ENCODE measurements at places on chromosomes 6 and 20. TPM values are rescaled to one million over a fixed set of nuclear protein-coding genes. Genes with fewer than 3 reads are reported as not detected.

HLA-G gene
- total RNA-seq, result 0.23 TPM

TPBG gene
- total RNA-seq, result 10.0 TPM

CPXM1 gene
- total RNA-seq, result 29.1 TPM

SLC4A11 gene
- 0.40 TPM for total RNA-seq

SRSF12 gene
- total RNA-seq, result 4.0 TPM

SH3BGRL2 gene
- total RNA-seq, result 38.5 TPM

TNFRSF6B gene
- total RNA-seq, result 1.6 TPM

CST7 gene
- 5.0 TPM for total RNA-seq

CDH22 gene
- 0.25 TPM for total RNA-seq

PLCB4 gene
- 8.3 TPM for total RNA-seq

DNA sequence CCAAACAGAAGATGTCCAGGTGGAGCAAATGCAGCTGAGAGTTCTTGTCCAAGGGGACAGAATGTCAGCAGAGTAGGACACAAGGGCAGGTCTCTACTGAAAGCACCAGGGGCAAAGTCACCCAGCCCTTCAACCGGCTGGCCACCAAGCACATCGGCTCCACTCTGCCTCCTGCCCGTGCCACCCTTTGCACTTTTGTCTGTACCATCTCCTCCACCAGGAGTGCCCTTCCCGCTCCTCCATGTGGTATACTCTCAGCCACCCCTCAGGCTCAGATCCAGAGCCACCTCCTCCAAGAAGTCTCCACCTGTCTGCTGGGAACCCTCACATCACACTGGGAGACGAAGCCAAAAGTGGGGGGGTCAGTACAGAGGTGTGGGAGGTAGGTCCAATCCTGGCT, 4.1 kb upstream of the HSPA12B start:
- no peak for DNase-seq
- H3K4me1 ChIP-seq, result peaks cover 22% of the 10 kb centered on the region
- no peak overlapping the region for H3K4me3 ChIP-seq
- H3K27ac ChIP-seq, result peak overlapping the region; percentile 64
- H3K36me3 ChIP-seq, result no peaks in the 10 kb centered on the region

DNA sequence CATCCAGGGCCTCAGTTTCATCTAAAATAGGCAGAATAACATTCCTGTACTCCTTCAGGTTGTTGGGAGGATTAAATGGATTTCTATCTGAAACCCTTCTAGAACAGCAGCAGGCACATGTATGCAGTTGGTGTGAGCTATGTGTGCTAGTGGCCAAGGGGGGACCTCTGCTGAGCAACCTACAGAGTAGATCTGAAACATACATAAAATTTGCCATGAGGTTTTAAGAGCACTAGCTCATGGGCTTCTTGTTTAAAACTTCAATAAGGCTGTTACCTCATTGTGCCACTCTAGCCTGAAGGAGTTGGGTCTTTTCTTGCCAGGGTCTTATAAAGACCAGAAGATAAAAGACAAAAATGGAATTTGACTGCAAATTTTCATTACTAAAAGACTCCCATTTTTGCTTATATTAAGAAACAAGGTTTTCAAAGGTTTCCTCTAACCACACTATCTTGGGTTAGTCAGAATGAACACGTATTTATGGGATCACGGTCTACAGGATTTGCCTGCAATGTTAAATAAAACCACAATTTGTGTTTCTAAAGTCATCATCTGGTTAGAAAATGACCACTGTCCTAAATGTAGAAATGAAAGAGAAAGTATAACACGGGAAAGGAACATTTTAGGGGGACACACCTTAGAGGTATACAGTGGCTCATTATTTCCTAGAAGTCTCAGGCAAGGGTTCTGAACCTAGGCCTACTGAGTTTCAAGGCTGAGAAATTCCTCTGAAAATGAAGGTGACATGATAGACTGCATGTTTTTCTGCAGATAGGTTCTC, 144.9 kb upstream of the OLIG3 start:
- no peaks in the 10 kb centered on the region for H3K4me1 ChIP-seq
- no peak for DNase-seq
- H3K4me3 ChIP-seq, result no peak overlapping the region
- no peaks in the 10 kb centered on the region for H3K36me3 ChIP-seq
- H3K27me3 ChIP-seq, result no peaks in the 10 kb centered on the region
- H3K27ac ChIP-seq, result no peak overlapping the region

GRCh38 chr6:99333068-99333467, 16.4 kb downstream of the FAXC start:
- H3K36me3 ChIP-seq, result no peaks in the 10 kb centered on the region
- H3K4me1 ChIP-seq, result no peaks in the 10 kb centered on the region
- no peak for DNase-seq
- H3K27ac ChIP-seq, result no peak overlapping the region
- no peak overlapping the region for H3K4me3 ChIP-seq
- no peaks in the 10 kb centered on the region for H3K27me3 ChIP-seq

DNA sequence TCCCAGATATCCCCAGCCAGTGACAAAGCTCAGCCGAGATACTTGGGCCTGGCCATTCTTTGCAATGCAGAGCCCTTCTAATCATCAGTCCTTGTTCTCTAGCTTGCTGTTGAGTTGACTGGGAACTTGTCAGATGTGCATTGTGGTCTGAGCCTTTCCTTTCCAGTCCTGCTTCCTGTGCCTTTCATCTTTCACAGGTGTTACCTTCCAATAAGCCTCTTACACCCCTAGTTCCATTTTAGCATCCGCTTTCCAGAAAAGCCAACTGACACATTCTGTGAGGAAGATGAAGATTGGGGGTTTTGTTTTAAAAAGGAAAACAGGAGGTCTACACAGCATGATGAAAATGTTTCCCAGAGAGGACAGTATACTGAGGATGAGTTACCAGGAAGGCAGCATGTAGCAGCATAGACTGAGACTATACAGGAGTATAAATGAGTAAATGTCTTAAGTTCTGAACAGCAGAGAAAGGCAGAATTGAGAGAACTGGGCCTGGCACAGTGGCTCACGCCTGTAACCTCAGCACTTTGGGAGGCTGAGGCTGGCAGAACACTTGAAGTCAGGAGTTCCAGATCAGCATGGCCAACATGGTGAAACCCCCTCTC, 5.6 kb upstream of the CEP85L start:
- no peaks in the 10 kb centered on the region for H3K36me3 ChIP-seq
- no peak for DNase-seq
- no peaks in the 10 kb centered on the region for H3K4me1 ChIP-seq
- H3K4me3 ChIP-seq, result no peak overlapping the region

DNA sequence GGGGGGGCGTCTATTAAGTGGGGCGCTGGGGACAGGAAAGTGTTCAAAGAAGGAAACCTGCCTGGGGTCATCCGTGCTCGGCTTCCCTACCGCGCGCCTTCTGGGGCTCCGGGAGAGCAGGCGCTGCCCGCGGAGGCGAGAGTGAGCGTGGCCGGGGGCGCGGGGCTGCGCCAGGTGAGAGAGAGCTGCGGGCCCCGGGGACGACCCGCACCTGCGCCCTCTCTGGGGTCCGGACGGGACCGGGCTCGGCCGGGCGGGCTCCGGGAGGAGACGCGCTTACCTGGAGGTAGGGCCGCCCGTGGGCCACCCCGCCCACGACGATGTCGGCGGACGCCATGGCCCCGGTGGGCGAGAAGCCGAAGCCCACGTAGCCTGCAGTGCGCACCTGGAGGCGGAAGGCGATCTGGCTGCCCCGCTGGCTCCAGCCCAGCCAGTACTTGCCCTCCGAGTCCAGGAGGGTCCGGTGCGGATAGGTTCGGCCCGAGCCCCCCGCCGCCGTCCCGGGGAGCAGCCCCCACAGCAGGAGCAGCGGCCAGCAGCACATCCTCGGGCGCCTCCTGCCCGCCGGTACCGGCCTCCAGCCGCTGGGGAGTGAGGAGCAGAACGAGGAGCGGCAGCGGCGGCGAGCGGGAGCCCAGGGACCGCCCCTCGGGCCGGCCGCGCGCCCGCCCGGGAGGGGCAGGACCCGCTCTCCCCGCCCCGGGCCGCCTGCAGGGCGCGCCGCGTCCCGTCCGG, at the start of gene MOXD1:
MOXD1 (minus strand) TSS at position 593 of the 735 bp plus-strand sequence; CDS start at position 544, 49 bp downstream.
- DNase-seq, result peak; percentile 86
- peaks cover 15% of the 10 kb centered on the region for H3K27me3 ChIP-seq
- peak within 1 kb of the TSS; percentile 63 for H3K4me3 ChIP-seq
- H3K36me3 ChIP-seq, result no peaks in the 10 kb centered on the region
- H3K4me1 ChIP-seq, result peaks cover 17% of the 10 kb centered on the region
- H3K27ac ChIP-seq, result peak within 1 kb of the TSS; percentile 26

- H3K36me3 ChIP-seq, result no peaks in the 10 kb centered on the region
- no peaks in the 10 kb centered on the region for H3K27me3 ChIP-seq
- no peak for DNase-seq
- H3K4me3 ChIP-seq, result no peak overlapping the region
- no peak overlapping the region for H3K27ac ChIP-seq
- H3K4me1 ChIP-seq, result peaks cover 6% of the 10 kb centered on the region
These were observed 58.1 kb upstream of the ESR1 start for GRCh38 chr6:151749341-151749740.

DNA sequence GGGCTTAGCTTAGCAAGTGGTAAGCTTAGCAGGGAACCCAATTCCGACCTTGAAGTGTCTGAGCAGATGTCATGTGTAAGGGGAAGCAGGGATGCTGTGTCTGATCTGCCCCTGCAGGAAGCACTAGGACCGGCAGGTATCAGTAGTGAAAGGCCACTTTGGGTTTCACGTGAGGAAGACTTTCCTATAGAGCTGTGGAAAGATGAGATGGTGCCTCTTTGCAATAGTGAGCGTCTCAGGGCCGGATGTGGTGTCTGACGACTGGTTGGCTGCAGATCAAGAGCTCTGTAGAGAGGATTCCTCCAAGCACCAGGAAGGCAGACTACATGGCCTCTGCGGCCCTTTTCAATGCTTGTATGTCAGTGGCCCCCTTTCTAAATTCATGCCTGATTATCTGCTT, 98.3 kb downstream of the TIAM2 start:
- no peaks in the 10 kb centered on the region for H3K27me3 ChIP-seq
- H3K4me3 ChIP-seq, result no peak overlapping the region
- no peaks in the 10 kb centered on the region for H3K36me3 ChIP-seq
- no peaks in the 10 kb centered on the region for H3K4me1 ChIP-seq
- H3K27ac ChIP-seq, result no peak overlapping the region

- H3K36me3 ChIP-seq, result no peaks in the 10 kb centered on the region
- DNase-seq, result no peak
- H3K4me3 ChIP-seq, result no peak overlapping the region
- H3K27ac ChIP-seq, result no peak overlapping the region
These were observed 152.2 kb downstream of the SYCP2 start for GRCh38 chr20:59781226-59781625.

DNA sequence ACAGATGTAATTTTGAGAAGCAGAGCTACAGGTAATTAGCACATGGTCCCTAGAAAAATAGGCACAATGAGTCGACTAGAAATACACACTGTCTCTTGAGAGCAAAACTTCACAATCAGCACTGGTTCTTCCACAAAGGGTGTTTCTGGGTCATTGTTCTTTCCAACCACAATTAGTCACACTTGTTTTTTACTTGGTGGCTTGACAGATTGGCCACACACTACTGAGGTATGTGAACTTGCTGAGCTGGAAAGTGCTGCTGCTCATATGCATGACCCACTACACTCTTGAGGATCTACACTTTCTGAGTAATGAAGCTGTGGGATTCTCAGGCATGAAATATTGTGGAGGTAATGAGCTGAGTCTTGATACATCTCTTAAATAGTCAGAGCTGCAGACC, 347.7 kb downstream of the BCKDHB start:
- H3K27me3 ChIP-seq, result no peaks in the 10 kb centered on the region
- no peak for DNase-seq
- no peaks in the 10 kb centered on the region for H3K36me3 ChIP-seq
- H3K27ac ChIP-seq, result no peak overlapping the region
- H3K4me3 ChIP-seq, result no peak overlapping the region
- H3K4me1 ChIP-seq, result no peaks in the 10 kb centered on the region

- H3K36me3 ChIP-seq, result no peaks in the 10 kb centered on the region
- H3K27me3 ChIP-seq, result no peaks in the 10 kb centered on the region
- no peak for DNase-seq
- H3K4me1 ChIP-seq, result no peaks in the 10 kb centered on the region
These were observed 9.6 kb upstream of the MOXD1 start for GRCh38 chr6:132410830-132411229.

DNA sequence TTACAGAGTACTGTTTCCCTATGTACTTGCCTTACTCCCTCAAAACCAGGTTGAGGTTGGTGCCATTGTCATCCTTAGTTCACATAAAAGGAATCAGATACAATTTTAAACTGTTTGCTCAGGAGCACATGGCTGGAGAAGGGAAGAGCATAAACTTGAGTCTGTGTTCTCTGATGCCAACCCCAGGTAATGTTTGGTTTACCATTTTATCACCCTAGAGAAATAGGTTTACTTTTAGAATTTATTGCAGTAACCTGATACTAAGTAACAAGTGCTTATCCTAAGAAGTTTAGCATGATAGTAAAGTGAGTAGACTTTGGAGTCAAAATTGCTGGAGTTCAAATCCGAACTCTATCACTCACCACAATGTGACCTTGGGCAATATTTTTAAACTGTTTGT, 86.3 kb downstream of the RFPL4B start:
- H3K4me3 ChIP-seq, result no peak overlapping the region
- H3K36me3 ChIP-seq, result no peaks in the 10 kb centered on the region
- no peak for DNase-seq
- H3K27me3 ChIP-seq, result no peaks in the 10 kb centered on the region

DNA sequence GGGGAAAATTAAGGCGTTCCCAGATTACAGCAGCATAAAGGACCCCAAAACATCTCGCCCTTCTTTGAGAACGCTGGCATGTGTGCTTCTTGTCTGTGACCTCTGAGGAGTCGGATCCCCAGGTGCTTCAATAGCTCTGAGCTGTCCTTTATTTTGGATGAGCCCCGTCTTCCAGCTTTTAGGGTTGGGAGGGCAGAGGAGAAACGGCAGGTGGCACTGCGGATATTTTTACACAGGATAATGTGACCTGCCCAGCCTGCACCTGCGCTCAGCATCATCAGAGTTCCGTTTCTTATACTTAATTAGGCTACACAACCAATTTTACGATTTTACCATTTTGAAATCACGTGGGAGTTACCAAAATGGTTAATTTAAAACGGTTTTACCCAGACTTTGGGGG, 147.7 kb upstream of the RPS6KA2 start:
- H3K4me3 ChIP-seq, result no peak overlapping the region
- H3K27me3 ChIP-seq, result no peaks in the 10 kb centered on the region
- no peaks in the 10 kb centered on the region for H3K4me1 ChIP-seq
- no peak for DNase-seq
- H3K36me3 ChIP-seq, result no peaks in the 10 kb centered on the region

DNA sequence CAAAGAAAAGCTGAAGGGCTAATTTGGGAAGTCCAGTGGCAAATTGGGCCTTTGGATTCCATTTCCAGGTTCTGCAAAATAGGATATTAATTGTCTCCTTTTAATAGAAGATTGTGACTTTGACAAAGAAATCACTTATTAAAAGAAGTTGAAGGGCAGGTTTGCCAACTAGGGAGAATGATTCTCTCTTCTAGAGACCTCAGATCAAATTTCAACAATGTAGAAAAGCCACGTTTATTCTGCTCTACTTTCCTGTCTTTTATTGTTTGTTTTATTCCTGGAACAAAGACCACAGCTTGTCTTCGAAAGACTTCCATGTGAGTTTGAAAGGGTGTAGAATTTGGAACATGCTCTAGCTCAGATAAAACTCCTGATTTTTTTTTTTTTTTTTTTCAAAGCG, 65.5 kb upstream of the PRL start:
- no peak for DNase-seq
- no peak overlapping the region for H3K27ac ChIP-seq
- no peaks in the 10 kb centered on the region for H3K4me1 ChIP-seq
- no peaks in the 10 kb centered on the region for H3K27me3 ChIP-seq
- no peak overlapping the region for H3K4me3 ChIP-seq
- H3K36me3 ChIP-seq, result no peaks in the 10 kb centered on the region

- H3K4me1 ChIP-seq, result no peaks in the 10 kb centered on the region
- no peak overlapping the region for H3K27ac ChIP-seq
- no peak for DNase-seq
- no peaks in the 10 kb centered on the region for H3K36me3 ChIP-seq
- H3K4me3 ChIP-seq, result no peak overlapping the region
These were observed 23.6 kb upstream of the FABP7 start for GRCh38 chr6:122755901-122756300.

All from lung (tissue), 17 donors.